Islet precursor cell (in vitro differentiated cells): ENCODE measurements at places on chromosomes 4 and X.
A peak's percentile ranks its signal among the peaks of the same experiment; 100 is the strongest.

GRCh38 chrX:41478381-41478911 lies 31.3 kb downstream of the NYX start:
- DNase-seq: peak; percentile 71

DNA sequence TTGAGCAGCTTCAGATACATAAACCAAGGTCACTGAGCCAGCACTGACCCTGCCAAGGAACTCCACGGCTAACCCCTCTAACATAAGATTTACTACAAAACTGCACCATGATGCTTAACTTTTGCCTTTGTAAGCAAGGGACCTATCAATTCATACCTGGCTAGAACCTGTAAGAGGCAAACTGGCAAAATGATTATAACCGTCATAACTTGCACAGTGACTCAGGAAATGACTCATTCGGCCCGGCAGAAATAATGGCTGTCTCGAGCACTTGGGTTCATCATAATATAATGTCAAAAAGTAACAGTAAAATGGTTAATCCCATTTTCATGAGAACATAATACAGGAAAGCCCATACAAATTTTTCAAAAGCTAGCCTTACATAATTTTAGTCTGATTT lies 17.2 kb downstream of the RASGEF1B start:
- no peak for DNase-seq

GRCh38 chr4:93263166-93263565 lies 565.4 kb upstream of the ATOH1 start:
- no peak for DNase-seq

DNA sequence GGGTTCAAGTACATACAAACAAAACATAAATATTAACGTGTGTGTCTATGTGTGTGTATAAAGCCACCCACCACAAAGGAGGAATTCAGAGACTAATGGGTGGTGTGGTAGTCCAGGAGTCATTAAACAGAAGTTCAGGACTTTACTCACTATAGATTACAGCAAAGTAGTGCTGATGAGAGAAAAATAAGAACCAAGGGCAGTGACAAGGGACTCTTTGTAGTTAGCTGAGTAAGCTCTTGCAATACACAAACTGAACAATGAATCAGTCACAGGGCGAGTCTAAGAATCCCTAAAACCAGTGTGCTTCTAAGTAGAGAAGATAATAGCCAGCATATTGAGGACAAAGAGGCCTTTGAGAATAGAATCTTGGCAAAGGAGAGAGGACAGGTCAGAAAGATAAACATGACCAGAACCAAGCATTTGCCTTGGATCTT lies 232.4 kb downstream of the PPP3CA start:
- DNase-seq: peak; percentile 80
